Left kidney (tissue), 8 donors: ENCODE measurements at places on chromosomes 12 and 14.

DNA sequence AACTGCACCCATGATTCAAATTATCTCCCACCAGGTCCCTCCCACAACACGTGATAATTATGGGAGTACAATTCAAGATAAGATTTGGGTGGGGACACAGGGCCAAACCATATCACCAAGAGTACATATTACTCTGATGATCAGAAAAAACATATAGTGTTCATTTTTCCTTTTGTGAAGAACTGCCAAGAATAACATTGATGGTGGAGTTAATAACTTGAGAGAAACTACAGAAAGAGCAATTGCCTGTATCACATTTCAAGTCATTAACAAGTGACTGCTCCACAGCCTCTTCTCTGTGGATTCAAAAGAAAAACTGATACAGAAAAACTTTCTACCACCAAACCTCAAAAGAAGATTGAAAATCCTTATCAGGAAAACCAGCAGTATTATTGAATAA is 34.7 kb downstream of the GRIP1 start:
- no peak for DNase-seq

- DNase-seq: no peak
Measured at GRCh38 chr12:19848421-19848820, 409.1 kb downstream of the AEBP2 start.

DNA sequence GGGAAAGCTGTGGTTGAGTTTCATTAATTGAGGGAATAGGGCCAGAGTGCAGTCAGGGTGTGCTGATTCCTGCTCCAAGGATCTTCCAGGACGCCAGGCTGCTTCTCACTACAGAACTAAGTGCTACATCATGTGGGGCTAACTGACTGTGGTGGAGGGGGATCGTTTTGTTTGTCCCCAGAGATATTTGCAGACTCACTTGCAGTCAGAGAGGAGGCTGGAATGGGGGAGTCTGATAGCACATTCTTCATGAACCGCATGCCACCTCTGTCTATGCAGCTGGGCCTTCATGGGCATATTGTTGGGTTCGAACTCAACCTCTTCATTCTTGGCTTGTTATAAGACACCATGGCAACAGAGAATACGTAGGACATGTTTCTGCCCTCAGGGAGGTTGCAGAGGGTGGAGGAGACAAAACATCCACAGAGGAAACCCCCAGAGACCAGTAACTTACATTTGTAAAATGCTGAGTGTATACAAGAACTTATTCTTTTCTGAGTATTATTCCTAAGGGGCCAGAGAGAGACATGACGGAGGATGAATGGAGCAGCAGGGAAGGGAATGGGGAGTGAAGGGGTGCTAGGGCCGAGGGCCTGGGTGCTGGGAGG is 13.0 kb downstream of the KRT7 start:
- DNase-seq: no peak

GRCh38 chr12:121297435-121297991 is 1.0 kb upstream of the CAMKK2 start:
- DNase-seq: peak; percentile 61

DNA sequence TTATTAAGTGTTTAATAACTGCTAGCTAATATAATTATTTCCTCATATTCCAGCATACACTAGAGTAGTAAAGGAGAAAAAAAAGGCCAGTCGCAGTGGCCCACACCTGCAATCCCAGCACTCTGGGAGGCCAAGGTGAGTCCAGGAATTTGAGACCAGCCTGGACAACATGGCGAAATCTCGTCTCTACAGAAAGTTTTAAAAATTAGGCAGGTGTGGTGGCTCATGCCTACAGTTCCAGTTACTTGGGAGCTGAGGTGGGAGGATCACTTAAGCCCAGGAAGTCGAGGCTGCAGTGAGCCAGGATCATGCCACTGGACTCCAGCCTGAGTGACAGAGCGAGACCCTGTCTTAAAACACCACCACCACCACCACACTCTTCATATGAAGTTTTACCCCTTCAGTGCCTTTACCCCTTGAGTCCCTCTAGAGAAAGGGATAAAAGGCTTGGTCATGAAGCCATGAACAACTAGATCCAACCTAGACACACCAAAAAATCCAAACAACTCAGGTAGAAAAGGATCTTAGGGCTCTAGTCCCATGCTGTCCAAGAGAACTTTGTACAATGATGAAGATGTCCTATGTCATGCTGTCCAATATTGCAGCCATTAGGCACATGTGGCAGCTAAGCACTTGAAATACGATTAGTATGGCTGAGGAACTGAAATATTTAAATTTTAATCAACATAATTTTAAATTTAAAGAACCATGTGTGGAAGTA is 29.6 kb downstream of the ATXN2 start:
- no peak for DNase-seq

- DNase-seq: no peak
Measured at GRCh38 chr12:611721-612120, 51.5 kb downstream of the NINJ2 start.

- no peak for DNase-seq
Measured at GRCh38 chr14:20631880-20632389, 9.6 kb downstream of the OR6S1 start.

- no peak for DNase-seq
Measured at GRCh38 chr14:69666112-69666511, 54.7 kb downstream of the SUSD6 start.

DNA sequence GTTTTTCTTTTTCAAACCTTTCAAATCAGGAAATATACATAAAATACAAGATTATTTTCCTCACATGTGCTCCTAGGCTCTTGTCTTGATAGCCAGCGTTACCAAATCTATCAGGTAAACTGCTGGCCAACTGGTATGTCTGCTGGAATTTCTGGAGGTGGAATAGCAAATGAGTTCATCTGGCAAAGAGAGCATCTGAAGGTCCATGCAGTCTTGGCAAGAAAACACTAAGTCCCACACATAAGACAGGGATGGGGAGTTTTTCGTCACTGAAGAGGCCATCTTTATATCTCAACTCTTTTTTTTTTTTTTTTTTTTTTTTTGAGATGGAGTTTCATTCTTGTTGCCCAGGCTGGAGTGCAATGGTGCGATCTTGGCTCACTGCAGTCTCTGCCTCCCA is 60.1 kb downstream of the DERA start:
- no peak for DNase-seq

- no peak for DNase-seq
Measured at GRCh38 chr14:75147423-75148071, 20.7 kb upstream of the NEK9 start.

DNA sequence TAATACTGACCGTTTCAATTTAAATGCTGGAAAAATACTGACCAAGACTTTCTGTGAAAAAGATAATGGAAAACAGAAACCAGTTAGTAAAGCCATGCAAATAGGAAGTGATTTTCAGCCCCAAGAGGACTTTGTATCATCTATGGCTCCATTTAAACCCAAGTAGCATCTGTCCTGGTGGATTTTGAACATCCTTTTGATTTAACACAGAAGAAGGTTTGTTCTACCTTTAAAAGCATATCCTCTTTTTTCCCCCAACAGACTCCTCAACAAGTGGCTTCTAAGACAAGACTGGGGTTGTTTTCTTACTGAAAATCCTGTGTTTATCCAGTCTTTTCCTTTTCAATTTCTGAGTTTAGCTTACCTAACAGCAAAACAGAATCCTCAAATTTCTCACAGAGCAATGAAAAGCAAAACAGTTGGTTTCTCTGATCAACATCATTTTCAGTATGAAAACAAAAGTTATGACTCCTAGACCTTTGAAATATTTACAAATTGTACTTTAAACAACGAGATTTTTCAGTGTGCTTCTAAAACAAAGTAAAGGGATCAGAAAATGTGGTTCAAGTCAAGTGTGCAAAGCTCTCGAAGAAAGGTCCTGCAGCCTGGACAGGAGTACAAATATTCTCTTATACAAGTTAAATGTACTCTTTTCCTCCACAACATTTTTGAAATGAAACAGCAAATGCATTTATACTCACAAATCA is 2.9 kb downstream of the PHLDA1 start:
- no peak for DNase-seq

- no peak for DNase-seq
Measured at GRCh38 chr14:30385925-30386324, 173.0 kb upstream of the G2E3 start.

- DNase-seq: no peak
Measured at GRCh38 chr14:38012056-38012455, 195.6 kb upstream of the SSTR1 start.

GRCh38 chr12:2295941-2296461 is 243.2 kb downstream of the CACNA1C start:
- no peak for DNase-seq

- DNase-seq: no peak
Measured at GRCh38 chr14:69624136-69624535, 12.7 kb downstream of the SUSD6 start.

DNA sequence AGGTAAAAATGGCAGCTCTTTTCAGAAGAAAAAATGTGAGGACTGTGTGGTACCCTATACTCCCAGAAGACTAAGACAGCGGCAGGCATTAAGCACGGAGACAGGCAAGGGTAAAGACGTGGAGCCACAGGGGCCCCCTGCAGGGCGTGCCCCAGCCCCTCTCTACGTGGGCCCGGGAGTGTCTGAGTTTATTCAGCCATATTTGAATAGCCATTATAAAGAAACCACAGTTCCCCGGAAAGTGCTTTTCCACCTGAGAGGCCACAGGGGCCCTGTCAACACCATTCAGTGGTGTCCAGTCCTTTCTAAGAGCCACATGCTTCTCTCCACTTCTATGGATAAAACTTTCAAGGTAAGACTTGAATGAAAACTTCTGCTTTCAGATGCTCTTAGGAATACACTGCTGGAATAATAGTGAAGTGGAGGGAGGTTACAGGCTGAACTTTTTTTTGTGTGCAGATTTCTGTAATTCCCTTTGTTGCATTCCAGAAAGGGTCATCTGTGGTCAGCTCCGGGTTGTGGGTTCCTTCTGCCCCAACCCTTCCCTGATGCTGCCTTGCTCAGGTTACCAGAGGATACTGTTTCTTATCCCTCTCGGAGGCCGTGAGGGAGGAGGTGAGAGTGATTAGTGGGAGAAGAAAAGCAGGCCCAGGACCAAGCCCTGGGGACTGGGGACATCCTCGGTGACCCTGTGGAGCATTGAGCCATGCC is 58.4 kb downstream of the SLC25A47 start:
- no peak for DNase-seq

GRCh38 chr12:79897617-79898016 is 37.3 kb downstream of the PPP1R12A start:
- DNase-seq: no peak

DNA sequence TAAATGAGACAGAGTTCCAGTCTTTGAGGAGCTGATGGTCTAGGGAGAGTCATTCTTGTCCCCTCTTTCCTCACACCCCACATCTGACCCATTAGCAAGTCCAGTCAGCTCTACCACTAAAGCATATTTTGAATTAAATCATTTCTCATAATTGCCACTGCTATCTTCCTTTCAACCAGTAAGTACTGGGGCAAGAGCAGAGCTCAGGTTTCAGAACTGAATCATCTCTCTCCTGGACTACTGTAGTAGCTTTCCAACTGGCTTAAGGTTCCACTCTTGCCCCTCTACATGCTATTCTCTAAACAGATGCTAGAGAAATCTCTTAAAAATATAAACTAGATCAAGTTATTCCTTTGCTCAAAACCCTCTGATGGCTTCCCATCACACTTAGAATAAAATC is 218.3 kb downstream of the TTC6 start:
- no peak for DNase-seq

GRCh38 chr14:101918065-101918989 is 46.0 kb upstream of the DYNC1H1 start:
- no peak for DNase-seq

DNA sequence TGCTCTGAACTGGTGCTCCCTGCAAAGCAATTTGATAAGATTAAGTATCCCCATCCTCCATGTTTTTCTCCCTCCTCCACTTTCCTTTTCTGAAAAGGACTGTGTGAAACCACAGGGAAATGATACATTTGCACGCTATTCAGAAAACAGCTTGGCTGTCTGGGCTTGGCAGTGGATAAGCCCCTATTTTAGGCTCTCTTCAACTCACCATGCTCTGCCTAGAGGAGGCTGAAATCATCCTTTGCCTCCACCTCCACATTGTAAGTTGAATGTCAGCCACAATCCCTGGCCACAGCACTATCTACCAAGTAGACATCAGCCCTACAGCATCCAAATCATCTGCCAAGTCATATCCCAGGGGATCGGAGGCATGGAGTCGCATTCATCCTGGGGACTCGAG is 642.3 kb downstream of the RPS29 start:
- no peak for DNase-seq

DNA sequence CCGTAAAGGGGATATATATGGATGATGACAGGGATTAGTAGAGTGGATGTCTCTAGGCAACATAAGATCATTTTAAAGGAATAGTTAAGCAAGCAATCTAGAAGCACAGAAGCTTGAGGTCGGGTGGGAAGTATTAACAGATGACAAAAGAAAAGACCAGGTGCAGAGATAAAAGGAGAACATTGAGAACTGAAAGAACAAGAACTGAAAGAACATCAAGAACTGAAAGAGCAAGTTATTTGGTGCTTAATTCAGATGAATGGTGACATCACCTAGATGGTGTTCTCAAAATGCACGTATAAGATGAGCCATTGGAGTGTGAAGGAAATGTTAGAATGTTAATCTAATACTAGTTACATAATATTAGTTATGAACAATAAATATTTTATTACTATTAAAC is 224.0 kb upstream of the PDE3A start:
- DNase-seq: no peak

GRCh38 chr14:24274101-24274543 is 2.7 kb upstream of the RABGGTA start:
- no peak for DNase-seq

GRCh38 chr14:102239231-102239630 is 65.7 kb downstream of the MOK start:
- no peak for DNase-seq

DNA sequence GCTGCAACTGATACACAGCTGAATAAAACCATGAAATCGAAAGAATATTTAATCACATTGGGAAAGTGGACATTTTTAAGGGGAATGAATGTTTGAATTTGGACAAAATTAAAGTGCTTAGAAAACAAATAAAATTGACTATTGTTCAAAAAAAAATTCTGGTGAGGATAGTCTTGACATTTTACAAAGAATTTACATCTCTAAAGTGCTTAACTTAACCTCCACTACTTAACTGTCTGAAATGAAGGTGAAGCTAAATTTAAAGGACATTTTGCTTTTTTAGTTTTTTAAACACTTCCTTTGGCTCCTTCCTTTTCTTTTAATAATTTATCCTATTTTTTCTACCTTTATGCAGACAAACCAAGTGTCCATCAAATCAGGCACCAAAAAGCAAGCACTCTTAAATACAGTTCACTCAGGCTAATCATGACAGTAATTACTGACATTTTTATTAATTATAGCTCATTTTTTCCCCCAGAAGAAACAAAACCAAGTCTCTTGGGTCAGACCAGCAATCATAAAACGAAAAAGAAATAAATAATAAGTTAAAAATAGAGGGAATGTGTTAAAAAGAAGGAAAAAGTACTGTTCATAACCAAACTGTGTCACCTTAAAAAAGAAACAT is 5.7 kb upstream of the CCND2 start:
- no peak for DNase-seq
